ENCODE measurements at places on chromosomes 1 and 21. TPM values are rescaled to one million over a fixed set of nuclear protein-coding genes. Genes with fewer than 3 reads are reported as not detected.
A peak's percentile ranks its signal among the peaks of the same experiment; 100 is the strongest.

Gene OR2L5
- total RNA-seq: not detected

- no peak overlapping the region for H3K4me3 ChIP-seq
- H3K27me3 ChIP-seq: no peaks in the 10 kb centered on the region
- DNase-seq: no peak
- peaks cover 5% of the 10 kb centered on the region for H3K36me3 ChIP-seq
Observed at GRCh38 chr1:203685168-203685567, 58.5 kb downstream of the ATP2B4 start.

DNA sequence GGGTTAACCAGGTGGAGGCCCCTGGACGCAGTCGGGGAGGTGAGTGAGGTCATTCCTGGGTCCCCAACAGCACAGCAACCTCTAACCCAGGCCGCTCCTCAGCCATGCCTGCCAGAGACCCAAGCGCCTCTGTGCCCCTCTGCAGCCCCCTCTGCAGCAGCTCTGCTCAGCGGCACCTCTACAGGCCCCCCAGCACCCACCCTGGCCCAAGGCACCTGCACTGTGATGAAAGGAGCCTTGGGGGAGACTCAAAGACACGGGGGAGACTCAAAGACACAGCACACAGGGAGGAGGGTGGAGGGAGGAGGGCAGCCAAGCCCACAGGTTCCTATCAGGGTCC is 19.5 kb downstream of the WDR4 start:
- no peaks in the 10 kb centered on the region for H3K4me1 ChIP-seq
- H3K36me3 ChIP-seq: peaks cover 85% of the 10 kb centered on the region
- DNase-seq: no peak
- H3K4me3 ChIP-seq: no peak overlapping the region

DNA sequence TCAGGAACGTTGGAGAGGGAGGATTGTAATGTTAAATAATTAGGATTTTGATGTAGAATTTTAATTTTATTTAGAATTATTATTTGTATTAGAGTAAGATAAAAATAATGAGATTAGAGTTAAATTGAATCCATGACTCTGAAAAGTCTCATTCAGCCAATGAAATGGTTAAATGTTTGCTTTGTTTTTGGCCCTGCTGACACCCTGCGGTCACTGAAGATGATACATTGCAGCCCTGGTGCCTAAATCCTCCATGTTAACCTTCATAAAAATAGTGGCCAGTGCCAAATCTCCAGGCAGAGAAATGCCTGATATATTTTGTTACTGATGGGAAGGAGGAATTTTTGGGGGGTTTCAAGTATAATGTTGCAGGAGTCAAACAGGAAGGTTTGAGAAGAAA is 27.3 kb upstream of the RLF start:
- no peaks in the 10 kb centered on the region for H3K36me3 ChIP-seq
- no peak for DNase-seq
- no peak overlapping the region for H3K27ac ChIP-seq
- H3K4me3 ChIP-seq: no peak overlapping the region
- peaks cover 8% of the 10 kb centered on the region for H3K27me3 ChIP-seq
- H3K4me1 ChIP-seq: no peaks in the 10 kb centered on the region

Gene NTPCR
- total RNA-seq: 17.8 TPM

GRCh38 chr1:9916452-9916851 is 6.4 kb upstream of the CTNNBIP1 start:
- H3K4me1 ChIP-seq: peaks cover 6% of the 10 kb centered on the region
- H3K36me3 ChIP-seq: no peaks in the 10 kb centered on the region
- DNase-seq: no peak
- no peak overlapping the region for H3K4me3 ChIP-seq

- H3K4me1 ChIP-seq: peaks cover 48% of the 10 kb centered on the region
- H3K4me3 ChIP-seq: no peak overlapping the region
- no peak for DNase-seq
Observed at GRCh38 chr1:165882168-165882837, 54.9 kb downstream of the UCK2 start.

DNA sequence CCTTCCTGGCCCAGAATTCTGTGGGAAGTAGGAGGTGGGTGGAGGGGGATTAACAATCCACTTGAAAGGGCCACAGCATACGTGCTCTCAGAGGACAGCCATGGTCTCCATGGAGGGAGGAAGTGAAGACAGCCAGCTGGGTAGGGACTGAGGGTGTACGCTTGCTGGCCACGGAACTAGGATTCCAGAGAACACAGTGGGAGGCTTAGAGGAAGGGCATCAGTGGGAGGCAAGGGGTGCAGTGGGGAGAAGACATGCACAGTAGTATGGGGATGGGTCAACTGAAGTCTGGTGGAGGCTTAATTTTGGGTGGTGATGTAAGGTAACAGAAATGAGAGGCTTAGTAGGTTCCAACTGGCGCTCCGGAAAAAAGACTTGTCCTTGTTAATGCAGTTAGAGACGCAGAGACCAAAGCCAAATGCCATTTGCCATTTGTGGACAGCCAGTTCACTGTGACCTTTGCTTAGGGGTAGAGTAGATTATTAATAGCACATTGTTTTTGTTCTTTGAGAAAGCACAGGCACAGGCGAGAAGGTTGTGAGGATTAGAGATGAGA is 103.0 kb downstream of the ZSCAN20 start:
- peaks cover 26% of the 10 kb centered on the region for H3K27me3 ChIP-seq
- H3K27ac ChIP-seq: no peak overlapping the region
- no peak overlapping the region for H3K4me3 ChIP-seq
- H3K4me1 ChIP-seq: no peaks in the 10 kb centered on the region

DNA sequence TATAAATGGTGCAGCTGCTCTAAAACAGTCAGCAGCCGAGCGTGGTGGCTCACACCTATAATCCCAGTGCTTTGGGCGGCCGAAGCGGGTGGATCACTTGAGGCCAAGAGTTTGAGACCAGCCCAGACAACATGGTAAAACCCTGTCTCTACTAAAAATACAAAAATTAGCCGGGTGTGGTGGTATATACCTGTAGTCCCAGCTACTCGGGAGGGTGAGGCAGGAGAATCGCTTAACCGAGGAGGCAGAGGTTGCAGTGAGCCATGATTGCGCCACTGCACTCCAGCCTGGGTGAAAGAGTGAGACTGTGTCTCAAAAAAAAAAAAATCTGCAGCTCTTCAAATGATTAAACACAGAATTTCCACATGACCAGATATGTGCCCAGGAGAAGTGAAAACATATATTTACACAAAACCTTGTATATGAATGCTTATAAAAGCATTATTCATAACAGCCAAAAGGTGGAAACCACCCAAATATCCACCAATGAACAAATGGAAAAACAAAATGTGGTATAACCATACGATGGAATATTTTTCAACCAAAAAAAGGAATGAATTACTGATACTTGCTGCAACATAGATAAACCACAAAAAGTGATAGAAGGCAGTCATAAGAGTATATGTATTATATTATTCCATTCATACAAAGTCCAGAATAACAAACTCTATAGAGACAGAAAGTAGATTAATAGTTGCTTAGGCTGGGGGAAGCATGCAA is 14.1 kb downstream of the EPS15 start:
- DNase-seq: peak; percentile 21
- H3K4me3 ChIP-seq: peak overlapping the region; percentile 63
- no peaks in the 10 kb centered on the region for H3K27me3 ChIP-seq
- H3K36me3 ChIP-seq: peaks cover 37% of the 10 kb centered on the region
- peaks cover 89% of the 10 kb centered on the region for H3K4me1 ChIP-seq

DNA sequence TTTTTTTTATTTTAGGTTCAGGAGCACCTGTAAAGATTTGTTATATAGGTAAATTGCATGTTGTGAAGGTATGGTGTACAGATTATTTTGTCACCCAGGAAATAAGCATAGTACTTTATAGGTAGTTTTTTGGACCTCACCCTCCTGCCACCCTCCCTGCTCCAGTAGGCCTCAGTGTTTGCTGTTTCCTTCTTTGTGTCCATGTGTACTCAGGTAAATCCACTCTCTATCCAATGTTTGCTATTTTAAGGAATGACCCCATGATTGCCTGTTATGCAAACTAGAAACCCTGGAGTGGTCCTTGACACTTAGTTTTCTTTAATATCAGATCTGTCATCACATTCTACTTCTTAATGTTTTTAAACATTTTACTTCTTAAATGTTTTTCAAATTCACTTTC is 33.9 kb downstream of the LHX9 start:
- no peak overlapping the region for H3K4me3 ChIP-seq
- no peak overlapping the region for H3K27ac ChIP-seq
- H3K36me3 ChIP-seq: no peaks in the 10 kb centered on the region
- H3K27me3 ChIP-seq: no peaks in the 10 kb centered on the region
- no peak for DNase-seq
- H3K4me1 ChIP-seq: no peaks in the 10 kb centered on the region

DNA sequence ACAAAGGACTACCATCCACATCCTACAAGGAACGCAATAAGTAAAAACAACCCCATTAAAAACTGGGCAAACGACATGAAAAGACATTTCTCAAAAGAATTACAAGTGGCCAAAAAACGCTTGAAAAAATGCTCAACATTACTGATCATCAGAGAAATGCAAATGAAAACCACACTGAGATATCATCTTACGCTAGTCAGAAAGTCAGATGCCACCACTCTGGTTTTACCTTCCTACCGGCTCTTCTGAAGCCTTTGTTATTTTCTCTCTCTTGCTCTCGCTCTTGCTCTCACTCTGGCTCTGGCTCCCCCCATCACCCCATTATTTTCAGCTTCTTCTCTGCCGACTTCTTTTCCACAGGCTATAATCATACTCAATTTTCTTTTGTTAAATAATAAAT is 38.8 kb downstream of the VPS45 start:
- no peak for DNase-seq
- no peak overlapping the region for H3K27ac ChIP-seq
- no peak overlapping the region for H3K4me3 ChIP-seq
- H3K36me3 ChIP-seq: peaks cover 16% of the 10 kb centered on the region
- H3K4me1 ChIP-seq: peaks cover 30% of the 10 kb centered on the region
